ENCODE measurements at places on chromosomes 7 and 10.

DNA sequence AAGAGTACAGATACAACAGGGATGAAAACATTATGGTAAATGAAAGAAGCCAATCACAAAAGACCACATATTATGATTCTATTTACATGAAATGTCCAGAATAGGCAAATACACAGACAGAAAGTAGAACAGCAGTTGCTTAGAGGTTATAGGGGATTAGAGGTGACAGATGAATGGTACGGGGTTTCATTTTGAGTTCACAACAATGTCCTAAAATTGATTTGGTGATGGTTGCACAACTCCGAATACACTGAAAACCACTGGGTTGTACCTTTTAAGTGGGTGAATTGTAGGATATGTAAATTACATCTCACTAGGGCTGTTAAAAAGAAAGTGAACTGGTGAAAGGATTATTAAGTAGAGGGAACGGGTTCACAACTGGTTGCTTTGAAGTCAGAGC lies 76.3 kb upstream of the MRLN start:
- DNase-seq, result no peak

GRCh38 chr10:31138026-31138553 lies 106.4 kb upstream of the ZNF438 start:
- no peak for DNase-seq

GRCh38 chr7:23887660-23888059 lies 177.6 kb downstream of the STK31 start:
- DNase-seq, result no peak

- DNase-seq, result no peak
Measured at GRCh38 chr7:128922496-128923410, 12.2 kb upstream of the KCP start.

- DNase-seq, result no peak
Measured at GRCh38 chr10:11282156-11282555, 264.5 kb downstream of the CELF2 start.

- no peak for DNase-seq
Measured at GRCh38 chr7:105173586-105173985, 159.6 kb downstream of the KMT2E start.

Data from esophagus squamous epithelium (tissue), 5 donors.